Astrocyte of the spinal cord (primary cell): ENCODE measurements at places on chromosomes 6 and 20.

DNA sequence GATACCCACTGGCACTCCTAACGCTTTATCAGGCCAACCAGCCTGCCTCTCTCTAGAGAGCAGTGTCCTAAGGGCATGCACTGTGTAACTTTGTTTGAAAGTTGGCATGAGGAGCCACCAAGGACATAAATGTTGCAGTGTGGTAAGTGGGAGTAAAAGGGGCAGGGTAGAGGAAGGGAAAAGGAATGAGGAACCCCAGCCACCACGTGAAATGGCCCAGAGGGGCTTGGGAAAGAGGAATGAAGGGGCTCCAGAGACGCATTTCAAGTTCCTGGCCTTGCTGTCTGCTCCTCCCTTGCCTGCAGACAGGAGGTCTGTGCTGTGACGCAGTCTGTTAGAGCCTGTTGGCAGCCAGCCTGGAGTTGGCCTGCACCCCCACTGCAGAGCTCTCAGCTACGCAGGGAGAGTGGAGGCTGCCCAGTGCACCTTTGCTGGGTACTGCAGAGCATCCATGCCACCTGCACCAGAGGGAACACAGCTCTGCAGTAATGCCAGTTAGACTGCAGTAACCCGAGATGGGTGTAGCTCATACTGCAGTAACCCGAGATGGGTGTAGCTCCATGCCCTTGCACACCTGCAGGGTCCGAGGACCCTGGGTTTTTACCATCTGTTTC lies 86.8 kb upstream of the SNAP25 start:
- peak; percentile 77 for DNase-seq

DNA sequence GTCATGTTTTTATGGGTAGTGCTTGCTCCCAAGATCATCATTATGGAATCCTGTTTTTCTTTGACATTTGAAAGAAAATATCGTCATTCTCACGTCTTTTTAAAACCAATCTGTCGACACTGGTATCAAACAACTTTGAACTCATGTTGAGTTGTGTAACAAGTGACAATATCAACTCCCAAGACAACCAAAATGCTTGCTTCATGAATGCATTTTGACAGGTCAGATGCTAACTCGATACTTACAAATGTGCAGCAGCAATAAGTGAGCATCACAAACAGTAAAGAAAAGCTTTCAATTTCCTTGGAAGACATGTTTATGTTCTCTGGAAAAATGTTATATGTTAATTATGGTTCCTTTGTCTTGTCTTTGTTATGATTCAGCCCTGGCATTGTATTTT lies 125.9 kb downstream of the EPHA7 start:
- no peak for DNase-seq

- peak; percentile 18 for DNase-seq
Observed at GRCh38 chr6:1607516-1608221, 2.0 kb upstream of the FOXC1 start.

DNA sequence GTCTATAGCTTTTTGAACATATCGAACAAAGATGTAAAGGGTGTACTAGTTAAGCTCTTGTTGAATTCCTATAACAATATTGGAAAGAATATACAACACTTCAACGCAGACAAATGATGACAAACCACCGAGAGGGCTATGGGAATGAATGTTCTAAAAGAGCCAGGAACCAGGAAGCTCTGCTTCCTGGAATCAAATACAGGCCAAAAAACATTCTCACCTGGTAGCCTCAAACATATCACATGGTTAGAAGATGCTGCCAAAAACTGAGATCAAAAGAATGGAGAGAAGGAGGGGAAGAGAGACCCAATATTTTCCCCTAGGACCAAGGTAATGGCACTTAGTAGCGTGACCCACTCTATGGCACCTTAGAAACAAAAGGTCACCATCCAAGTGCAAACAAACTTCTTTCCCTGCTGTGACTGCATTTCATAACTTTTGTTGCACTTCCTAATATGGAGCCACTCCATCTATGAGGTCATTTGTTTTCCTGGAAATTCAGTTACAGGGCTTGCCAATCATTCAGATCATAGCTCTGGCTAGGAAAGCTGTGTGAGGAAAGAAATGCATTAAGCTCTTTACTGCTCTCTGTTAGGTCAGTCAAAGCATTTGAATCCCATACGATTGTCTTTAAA lies 199.2 kb upstream of the NT5E start:
- DNase-seq = peak; percentile 48

DNA sequence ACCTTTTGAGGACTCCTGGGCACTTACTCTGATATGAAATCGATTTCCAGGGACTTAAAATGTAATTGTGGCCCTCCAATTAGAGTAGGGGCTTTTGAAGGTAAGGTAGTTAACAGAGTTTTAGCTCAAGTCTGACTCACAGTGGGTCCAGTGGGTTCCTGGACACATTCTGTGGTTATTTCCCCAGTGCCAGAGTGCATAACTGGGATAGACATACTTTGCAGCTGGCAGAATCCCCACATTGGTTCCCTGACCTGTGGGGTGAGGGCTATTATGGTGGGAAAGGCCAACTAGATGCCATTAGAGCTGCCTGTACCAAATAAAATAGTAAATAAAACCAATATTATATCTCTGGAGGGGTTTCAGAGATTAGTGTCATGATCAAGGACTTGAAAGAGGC lies 243.8 kb upstream of the EPHA7 start:
- peak; percentile 16 for DNase-seq

- no peak for DNase-seq
Observed at GRCh38 chr6:157211603-157212455, 111.5 kb downstream of the TMEM242 start.

DNA sequence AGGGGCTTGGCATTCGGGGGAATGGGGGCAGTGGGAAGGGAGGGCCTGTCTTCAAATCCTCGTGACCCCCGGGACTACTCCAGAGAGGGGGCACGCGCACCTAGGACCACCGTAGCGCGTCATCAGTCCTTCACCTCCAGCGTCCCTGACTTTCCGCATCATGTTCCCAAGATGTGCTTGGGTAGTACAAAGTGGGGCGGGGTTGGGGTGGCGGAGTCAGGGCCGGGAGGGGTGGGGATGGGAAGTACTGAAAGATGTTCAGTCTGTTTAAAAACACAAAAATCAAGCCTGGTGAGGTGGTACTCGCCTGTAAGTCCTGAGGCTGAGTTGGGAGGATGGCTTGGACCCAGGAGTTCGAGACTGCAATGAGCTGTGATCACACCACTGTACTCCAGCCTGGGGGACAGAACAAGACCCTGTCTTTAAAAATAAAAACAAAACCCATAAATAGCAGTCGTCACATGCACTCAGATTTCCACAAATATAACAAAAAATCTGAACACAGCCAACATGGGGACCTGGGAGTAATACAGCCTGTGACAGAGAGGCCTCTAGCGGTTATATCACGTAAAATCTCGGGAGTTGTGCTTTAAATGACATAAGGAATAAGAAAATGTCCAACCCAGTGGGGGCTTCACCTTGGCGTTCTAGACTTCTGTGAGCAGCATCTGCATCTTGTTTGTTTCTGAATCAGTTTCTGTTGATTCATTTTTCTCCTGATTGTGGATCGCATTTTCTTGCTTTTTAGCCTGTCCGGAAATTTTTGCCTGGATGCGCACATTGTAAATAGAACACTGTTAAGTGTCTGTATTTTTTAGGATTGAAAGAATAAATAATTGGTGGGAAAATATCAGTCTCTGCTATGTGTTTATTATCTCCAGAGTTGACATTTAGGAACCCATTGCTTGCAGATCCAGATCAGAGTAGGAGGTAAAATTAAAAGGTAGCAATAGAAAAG lies 698 bp upstream of the LRP11 start:
- peak; percentile 79 for DNase-seq

DNA sequence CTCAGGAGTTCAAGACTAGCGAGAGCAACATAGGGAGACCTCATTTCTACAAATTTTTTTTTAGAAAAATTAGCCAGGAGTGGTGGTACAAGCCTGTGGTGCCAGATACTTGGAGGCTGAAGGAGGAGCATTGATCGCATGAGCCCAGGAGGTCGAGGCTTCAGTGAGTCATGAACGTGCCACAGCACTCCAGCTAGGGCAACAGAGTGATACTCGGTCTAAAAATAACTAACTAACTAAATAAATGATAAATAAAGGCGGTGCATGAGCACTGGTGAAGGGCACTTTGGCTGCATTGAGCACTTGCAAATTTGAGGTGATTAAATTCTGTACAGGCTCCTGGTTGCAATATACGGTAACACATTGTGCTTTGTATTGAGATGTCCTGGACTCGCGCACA lies 13.5 kb downstream of the HLA-A start:
- DNase-seq = no peak

- DNase-seq = no peak
Observed at GRCh38 chr6:54390362-54390761, 82.1 kb downstream of the TINAG start.

DNA sequence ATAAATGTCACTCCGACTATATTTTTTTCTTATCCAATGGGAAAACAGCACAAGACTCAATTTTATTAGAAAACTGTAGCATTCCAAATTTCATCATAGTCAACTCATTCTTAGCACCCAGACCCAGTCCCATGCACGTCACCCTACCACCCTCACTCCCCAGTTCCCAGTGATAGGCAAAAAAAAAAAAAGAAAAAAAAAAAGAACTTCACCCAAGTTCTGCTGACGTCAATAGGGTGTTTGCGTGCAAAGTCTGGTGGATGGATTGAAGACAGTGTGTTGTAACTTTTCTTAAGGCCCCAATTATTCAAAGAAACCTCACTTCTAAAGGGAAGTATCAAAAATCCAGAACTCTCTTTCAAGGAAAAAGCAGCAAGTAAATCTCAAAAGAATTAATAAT lies 213.9 kb upstream of the PRDM1 start:
- DNase-seq = no peak

DNA sequence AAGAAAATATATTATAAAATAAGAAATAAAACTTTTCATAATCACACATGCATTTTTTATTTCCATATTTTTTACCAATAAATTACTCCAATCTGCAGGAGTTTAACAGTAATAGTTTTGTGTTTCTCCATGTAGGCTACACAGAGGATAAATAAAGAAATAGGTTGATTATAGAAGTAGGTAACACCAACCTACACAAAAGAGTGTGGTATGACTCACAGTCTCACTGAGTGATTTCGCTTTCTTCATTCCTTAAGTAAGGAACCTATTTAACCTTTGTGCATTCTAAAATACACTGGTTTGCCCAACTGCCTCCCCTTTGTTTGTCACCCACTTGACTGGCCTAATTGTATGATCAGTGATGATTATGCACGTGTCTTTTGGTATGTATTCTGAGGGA lies 244.2 kb upstream of the RIMS1 start:
- no peak for DNase-seq

- DNase-seq = no peak
Observed at GRCh38 chr6:82910820-82911219, 154.8 kb downstream of the UBE3D start.

- DNase-seq = peak; percentile 54
Observed at GRCh38 chr20:62953839-62954703, 1.6 kb downstream of the SLC17A9 start.

GRCh38 chr6:76681781-76682180 lies 609.3 kb upstream of the IMPG1 start:
- peak; percentile 9 for DNase-seq

- DNase-seq = no peak
Observed at GRCh38 chr6:6861351-6861894, 246.3 kb upstream of the RREB1 start.

DNA sequence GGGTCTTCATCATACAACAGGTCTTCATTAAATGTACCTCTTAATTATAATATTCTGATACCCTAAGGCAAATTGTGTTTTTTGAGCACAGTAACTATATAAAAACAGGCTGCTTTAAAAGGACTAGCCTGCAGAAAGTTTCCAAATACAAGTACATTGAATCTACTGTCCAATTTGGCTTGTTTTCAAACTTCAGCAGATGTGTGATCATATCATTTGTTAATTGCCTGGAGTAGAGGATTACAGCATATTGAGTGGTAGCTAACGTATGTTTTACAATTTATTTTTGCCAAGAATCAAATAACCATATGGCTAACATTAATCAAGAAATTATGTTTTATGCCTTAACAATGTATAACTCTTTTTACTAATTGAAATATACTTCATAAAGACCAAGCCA lies 12.6 kb downstream of the TINAG start:
- no peak for DNase-seq

DNA sequence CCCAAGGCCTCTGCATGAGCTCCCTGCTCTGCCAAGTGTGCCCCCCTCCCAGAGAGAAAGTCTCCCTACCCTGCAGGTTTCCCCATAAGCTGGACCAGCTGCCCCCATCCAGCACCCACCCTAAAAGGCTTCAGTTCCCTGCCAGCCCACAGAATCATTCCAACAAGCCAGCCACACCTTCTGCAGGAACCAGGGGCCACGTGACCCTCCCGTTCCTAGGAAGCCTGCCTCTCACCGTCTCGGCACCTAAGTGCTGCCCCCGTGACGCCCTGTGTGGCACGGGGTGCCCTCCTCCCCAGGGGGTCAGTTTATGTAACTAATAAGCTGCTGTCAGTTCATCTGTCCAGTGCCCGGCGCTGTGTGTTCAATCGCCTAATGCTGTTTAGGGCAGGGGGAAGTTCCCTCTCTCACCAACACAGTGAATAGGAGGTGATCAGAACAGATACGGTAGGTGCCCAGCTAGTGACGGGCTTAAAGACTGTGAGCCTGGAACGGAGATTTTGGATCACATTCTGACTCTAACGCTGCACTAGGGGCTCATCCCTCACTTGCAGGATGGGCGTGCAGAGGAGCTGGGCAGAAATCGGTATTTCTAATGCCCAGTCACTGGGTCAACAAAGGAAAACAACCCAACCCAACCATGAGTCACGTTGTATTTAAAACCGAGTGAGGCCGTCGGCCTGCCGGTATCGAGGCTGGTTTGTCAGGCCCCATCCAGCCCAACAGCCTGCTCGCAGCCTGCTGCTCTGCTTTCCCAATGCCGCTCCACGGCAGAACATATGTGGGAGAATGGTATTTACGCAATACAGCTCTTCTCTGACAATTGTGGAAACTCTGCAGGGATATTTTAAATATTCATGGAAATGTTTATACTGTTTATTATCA lies 56.0 kb downstream of the RAMACL start:
- DNase-seq = peak; percentile 30

DNA sequence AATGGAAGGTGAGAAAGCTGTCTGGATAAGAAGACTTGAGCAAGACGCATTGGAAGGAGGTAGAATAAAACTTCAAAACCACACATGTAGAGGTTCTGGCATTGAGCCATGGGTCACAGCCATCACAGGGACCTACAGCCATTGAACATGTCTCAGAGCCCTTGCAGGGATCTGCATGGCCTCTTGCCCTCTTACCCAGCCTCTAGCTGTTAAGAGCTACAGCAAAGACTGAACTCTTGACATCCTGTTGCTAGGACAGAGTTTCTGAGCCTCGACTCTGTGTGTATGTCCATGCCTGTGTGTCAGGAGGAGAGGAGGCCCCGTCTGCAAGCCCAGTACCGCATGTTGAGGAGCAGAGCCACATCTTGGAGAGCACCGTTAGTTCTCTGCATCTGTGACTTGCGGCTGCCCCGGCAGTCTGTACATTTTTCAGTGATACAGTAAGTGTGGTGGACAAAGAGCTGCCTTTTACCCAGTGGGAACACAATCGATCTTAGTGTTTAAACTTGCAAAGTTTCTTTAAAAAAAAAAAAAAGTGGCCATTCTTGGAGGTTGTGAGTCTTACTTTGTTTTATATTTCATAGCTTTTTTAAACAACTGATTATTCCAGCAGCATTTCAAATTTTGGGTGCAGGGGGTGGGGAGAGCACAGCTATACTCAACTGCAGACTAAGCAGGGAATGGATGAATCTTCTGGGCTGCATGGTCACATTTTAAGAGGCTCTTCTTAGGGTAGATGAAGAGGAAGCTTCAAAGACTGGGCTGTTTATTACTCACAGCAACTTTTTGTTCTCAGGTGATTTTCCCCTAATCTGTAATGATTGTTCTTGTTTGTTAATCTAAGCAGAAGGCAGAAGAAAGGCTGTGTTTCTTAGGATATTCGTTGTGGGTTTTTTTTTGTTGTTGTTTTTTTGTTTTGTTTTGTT lies 88.5 kb downstream of the TBC1D7 start:
- no peak for DNase-seq
